H9 (cell line): ENCODE measurements at places on chromosomes 5 and 9.

DNA sequence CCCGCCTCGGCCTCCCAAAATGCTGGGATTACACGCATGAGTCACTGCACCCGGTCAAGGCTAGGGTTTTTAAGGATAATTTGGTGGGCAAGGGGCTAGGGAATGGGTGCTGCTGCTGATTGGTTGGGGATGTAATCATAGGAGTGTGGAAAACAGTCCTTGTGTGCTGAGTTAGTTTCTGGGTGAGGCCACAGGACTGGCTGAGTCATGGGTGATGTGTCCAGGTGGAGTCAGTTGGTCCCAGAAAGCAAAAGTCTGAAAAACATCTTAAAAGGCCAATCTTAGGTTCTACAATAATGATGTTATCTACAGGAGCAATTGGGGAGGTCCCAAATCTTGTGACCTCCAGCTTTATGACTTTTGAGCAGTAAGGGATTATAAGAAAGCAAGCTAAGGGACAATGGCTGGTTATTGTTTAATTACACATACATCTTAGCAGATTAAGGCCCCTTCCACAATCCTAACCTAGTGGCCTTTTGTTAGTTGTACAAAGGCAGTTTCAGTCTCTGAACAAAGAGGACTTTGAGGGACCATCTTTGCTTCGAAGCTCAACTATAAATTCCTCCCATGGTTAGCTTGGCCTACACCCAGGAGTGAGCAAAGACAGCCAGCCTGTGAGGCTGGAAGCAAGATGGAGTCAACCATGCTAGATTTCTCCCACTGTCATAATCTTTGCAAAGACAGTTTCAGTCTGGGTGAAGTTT, 5.5 kb upstream of the AOPEP start:
- no peak overlapping the region for H3K27ac ChIP-seq
- DNase-seq = no peak
- H3K4me3 ChIP-seq = no peak overlapping the region
- H3K4me1 ChIP-seq = no peaks in the 10 kb centered on the region

DNA sequence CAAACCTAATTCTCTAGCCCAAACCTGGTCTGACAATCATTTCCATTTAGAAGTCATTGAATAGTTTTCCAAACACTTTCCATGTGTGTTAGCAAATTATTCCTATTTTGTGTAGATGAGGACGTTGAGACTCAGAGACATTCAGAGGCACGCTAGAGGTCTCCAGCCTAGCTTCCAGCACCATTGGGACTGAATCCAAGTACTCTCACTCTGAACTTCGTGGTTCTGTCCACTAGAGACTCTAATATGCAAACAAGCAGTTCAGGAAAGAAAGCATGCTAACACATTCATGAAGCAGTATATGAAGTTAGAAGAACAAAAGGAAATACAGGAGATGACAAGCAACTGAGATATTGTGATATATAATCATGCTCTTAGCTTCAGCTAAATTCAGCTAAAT, 354.8 kb downstream of the NTRK2 start:
- H3K4me1 ChIP-seq = no peaks in the 10 kb centered on the region
- no peak overlapping the region for H3K27ac ChIP-seq
- no peak overlapping the region for H3K4me3 ChIP-seq
- no peaks in the 10 kb centered on the region for H3K36me3 ChIP-seq
- H3K27me3 ChIP-seq = no peaks in the 10 kb centered on the region

GRCh38 chr9:34540827-34541226, 18.0 kb upstream of the ENHO start:
- no peak overlapping the region for H3K4me3 ChIP-seq
- DNase-seq = no peak
- H3K36me3 ChIP-seq = no peaks in the 10 kb centered on the region
- H3K4me1 ChIP-seq = no peaks in the 10 kb centered on the region
- H3K27me3 ChIP-seq = no peaks in the 10 kb centered on the region
- H3K27ac ChIP-seq = no peak overlapping the region

DNA sequence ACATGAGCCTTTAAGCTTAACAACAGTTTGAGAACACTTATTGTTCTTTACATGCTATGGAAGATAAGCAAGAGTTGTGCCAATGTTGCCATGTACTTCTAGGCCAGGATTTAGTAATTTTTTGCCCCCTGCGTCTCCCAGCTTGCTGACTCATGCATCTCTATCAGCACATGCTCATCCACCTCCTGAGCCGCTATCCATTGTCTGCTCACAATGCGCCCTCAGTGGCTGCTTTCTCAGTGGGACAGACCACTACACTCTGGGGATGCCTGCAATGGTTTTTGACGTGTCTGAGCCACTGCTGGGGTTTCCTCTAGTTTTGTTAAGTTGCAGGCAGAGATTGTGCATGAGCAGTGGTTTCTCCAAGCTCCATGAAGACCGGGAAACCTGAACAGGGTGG, 50.9 kb upstream of the PHF2 start:
- peaks cover 12% of the 10 kb centered on the region for H3K36me3 ChIP-seq
- H3K4me3 ChIP-seq = no peak overlapping the region
- H3K27me3 ChIP-seq = no peaks in the 10 kb centered on the region
- H3K4me1 ChIP-seq = no peaks in the 10 kb centered on the region

- DNase-seq = no peak
- no peak overlapping the region for H3K27ac ChIP-seq
- no peak overlapping the region for H3K4me3 ChIP-seq
- no peaks in the 10 kb centered on the region; the same call in 1 of the 2 replicates for H3K4me1 ChIP-seq
- no peaks in the 10 kb centered on the region for H3K36me3 ChIP-seq
- no peaks in the 10 kb centered on the region for H3K27me3 ChIP-seq
Observed at GRCh38 chr9:80797101-80797829, 892.1 kb downstream of the TLE1 start.
